Activated CD4-positive, alpha-beta memory T cell treated with anti-CD3 and anti-CD28 coated beads for 36 hours (primary cell): ENCODE measurements at places on chromosomes 13 and 19. TPM values are rescaled to one million over a fixed set of nuclear protein-coding genes. Genes with fewer than 3 reads are reported as not detected.

The PRTN3 gene
- total RNA-seq = not detected

DNA sequence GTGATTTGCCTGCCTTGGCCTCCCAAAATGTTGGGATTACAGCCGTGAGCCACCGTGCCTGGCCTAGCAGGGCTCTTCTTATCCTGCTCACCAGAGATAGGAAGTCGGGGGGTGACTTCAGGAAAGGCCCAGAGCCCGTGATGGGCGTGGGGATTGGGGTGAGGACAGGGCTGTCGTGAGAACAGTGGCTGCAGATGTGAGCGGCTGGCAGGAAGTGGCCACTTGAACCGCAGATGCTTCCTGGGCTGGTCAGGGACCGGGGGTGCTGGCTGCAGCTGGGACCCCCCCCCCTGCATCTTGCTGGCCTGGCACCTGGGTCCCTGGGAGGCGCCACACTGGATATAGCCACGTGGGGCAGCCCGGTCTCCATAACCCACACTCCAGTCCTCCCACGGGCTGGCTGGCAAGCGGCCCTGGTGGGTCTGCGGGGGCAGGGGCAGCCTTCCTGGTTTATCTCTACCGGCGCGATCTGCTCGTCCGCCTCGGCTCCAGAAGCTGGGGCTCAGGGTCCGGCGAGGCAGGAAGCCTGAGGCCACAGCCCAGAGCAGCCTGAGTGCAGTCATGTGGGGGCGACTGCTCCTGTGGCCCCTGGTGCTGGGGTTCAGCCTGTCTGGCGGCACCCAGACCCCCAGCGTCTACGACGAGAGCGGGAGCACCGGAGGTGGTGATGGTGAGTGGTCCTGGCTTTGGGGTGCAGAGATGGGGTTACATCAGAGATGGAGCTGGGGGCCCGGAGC lies at the start of gene F2RL3:
F2RL3 (plus strand) TSS at position 371 of the 737 bp plus-strand sequence; CDS start at position 562, 191 bp downstream.
- no peak for DNase-seq

- DNase-seq = no peak
Measured at GRCh38 chr13:33537676-33538075, 252.1 kb upstream of the STARD13 start.

GRCh38 chr19:58380662-58381459 lies at the start of gene ZNF837:
TSS of gene ZNF837 (minus strand) at chr19:58381030. CDS start at chr19:58369332, 11,698 bp downstream.
- peak; percentile 99 for DNase-seq

GRCh38 chr19:12975221-12975741 lies 5.9 kb downstream of the DAND5 start:
- no peak for DNase-seq

The VSTM2B gene
- not detected for total RNA-seq

DNA sequence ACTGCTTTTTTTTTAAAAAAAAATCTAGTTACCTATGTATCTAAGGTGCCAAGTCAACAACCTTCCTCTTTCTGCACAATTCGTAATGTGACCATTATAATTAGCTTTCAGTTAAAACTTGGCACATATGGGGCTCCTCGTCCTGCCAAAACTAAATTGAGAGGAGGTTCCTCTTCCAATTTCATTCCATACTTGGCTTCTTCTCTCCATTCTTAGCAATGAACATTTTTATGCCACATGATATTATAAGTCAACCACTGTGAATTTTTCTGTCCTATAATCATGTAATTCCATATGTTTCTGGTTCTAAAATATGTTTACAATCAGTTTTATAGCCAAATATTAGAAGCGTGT lies 177.0 kb downstream of the DCLK1 start:
- DNase-seq = no peak

GRCh38 chr13:57673197-57673596 lies 41.7 kb downstream of the PCDH17 start:
- no peak for DNase-seq

The VSTM1 gene
- total RNA-seq = not detected

The SIX5 gene
- 2.4 TPM for total RNA-seq

- no peak for DNase-seq
Measured at GRCh38 chr13:31053091-31053490, 108.6 kb downstream of the HSPH1 start.

- DNase-seq = no peak
Measured at GRCh38 chr19:29999490-29999889, 57.5 kb downstream of the URI1 start.

DNA sequence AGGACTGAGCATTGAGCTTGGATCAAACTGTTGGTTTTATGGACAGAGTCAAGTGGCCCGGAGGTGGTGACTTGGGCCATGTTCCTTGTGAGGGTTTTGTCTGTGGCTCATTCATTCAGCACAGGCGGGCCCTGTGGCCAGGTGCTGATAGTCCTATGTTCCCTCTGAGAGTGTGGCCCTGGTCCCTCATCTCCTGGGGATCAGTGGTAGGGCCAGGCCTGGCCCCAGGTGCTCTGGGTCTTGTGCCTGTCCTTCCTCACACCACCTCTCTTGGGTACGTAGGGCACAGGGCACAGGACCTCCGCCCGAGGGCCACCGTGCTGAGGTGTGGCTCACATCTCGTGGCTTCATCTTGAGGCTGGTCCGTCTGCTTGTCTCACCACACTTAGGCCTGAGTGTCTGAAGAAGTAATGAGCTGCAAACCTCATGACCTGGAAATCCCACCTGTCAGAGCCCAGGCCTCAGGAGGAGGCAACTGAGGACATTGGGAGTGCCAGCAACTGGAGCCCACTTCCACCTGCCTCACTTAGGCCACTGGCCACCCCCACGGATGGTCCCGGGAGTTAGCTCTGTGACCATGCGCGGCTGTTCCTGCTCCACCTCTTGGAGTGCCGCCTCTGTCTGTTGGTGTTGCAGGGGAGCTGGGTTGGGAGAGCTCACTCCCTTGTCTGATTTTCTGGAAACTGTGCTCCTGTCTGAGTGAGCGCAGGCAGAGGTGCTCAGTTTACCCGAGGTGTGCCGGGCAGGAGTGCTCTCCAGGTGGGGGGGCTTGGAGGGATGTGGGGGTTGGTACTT lies 53.4 kb downstream of the KDM4B start:
- DNase-seq = no peak

GRCh38 chr19:362683-363082 lies 18.1 kb upstream of the MIER2 start:
- DNase-seq = no peak

- no peak for DNase-seq
Measured at GRCh38 chr19:41421314-41421713, 5.9 kb downstream of the B3GNT8 start.

The CEACAM16 gene
- total RNA-seq = not detected

DNA sequence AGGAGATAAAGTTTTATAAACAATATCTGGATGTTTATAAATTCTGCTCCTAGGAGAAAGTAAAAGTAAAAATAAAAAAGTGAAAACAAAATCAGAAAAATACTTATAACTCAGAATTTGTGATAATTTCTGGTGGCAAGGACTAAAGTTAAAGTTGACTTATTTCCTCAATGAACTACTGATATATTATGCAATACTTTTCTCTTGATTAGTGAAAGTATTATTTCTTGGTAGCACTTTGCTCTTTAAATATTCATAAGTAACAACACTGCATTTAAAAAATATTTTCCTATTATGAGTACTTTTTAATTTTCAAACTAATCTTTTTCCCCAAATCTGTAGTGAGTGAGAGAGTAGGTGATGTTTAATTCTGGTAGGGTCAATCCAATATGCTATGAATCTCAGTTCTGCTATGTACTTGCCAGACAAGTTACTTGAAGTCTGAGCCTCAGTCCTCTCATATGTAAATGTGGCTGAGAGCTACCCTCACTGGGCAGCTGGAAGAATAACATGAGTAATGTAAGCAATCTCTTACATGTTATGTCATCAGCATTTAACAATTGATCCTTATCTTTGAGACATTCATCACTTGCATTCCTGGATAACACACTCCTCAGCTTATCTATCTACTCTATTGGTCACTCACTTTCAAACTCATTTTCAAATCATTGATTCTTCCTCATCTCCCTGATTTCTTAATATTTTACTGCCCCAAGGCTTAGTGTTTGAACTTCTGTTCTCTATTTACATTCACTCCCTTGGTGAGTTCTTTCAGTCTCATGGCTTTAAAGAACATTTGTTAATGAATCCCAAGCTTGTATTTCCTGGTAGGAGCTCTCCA lies 239.0 kb downstream of the RGCC start:
- DNase-seq = no peak

- DNase-seq = no peak
Measured at GRCh38 chr19:33727331-33727998, 69.2 kb upstream of the KCTD15 start.

GRCh38 chr13:74204602-74205312 lies 70.6 kb upstream of the KLF12 start:
- no peak for DNase-seq

GRCh38 chr13:38415233-38415632 lies 65.6 kb downstream of the UFM1 start:
- DNase-seq = peak; percentile 22

The LRRC63 gene
- 0.45 TPM for total RNA-seq

DNA sequence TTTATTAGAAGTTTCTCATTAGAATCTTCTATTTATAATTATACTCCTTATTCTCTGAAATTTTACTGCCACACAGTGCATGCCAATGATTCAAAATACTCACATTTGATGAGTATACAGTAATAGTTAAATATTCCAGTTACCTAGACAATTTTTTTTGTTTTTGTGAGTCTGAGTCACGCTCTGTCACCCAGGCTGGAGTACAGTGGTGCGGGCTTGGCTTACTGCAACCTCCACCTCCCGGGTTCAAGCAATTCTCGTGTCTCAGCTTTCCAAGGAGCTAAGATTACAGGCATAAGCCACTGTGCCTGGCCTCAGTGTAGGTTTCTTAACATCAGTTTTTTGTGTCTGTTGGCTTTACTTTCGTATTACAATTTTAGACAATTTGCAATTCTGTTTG lies 87.1 kb downstream of the ZNF486 start:
- no peak for DNase-seq

DNA sequence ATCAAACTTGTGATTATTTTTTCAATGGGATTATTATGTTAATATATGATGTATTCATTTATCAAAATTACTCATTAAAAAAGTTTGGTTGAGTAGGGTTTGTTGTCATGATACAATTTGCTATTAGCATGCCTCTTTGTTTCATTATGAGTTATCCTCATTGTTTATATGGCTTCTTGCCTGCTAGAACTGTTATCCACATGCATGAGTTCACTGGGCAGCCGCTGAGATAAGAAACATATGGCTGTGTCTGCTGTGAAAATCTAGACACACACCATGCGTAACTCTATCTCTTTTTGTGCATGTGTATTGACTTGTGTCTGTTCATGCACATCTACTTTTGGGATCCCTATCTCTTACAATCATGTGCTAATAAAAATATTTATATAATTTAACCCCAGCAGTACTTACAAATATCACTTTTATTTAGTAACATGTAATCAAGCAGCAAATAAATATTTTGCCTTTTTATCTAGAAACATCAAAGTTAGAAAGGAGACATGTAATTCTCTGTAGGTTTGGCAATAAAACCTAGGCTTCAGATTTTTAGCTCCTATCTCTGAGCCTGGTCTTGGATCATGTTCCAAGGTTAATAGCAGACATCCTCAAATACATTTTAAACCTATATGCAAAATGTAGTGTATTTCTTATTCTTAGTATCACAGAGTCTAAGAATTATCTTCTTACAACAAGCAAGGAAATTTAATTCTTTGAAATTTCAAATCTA lies 11.2 kb upstream of the KLF12 start:
- no peak for DNase-seq

The FFAR1 gene
- 0.12 TPM for total RNA-seq

The DKKL1 gene
- not detected for total RNA-seq

- no peak for DNase-seq
Measured at GRCh38 chr13:85616275-85616674, 182.9 kb downstream of the SLITRK6 start.

The ANGPTL8 gene
- total RNA-seq = not detected

GRCh38 chr13:31755803-31756212 lies 16.5 kb downstream of the RXFP2 start:
- DNase-seq = no peak

- peak; percentile 83 for DNase-seq
Measured at GRCh38 chr19:1503089-1503924, 9.5 kb downstream of the ADAMTSL5 start.

DNA sequence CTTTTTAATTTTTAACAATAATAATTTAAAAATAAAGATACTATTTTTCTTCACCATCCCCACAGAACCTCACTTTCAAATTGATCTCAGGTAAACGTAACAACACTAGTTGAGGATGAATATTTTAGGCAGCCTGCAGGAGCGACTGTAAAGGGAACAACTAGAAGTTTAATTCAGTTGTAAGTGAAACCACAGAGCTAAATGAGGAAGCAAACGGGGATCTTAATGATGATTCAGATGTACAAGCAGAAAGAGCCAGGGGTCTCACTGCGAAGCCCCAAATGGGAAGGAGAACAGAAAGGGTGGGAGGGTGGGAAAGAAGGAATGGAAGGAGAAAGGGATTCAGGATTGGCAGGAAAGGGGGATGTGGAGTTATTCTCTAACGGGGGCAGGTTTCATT lies 54.6 kb upstream of the RAP2A start:
- no peak for DNase-seq

The CYP4F12 gene
- 0.41 TPM for total RNA-seq
